ENCODE measurements at places on chromosomes 2 and 18.
A peak's percentile ranks its signal among the peaks of the same experiment; 100 is the strongest.

GRCh38 chr2:231380991-231381847 lies 14.3 kb upstream of the B3GNT7 start:
- DNase-seq: no peak

DNA sequence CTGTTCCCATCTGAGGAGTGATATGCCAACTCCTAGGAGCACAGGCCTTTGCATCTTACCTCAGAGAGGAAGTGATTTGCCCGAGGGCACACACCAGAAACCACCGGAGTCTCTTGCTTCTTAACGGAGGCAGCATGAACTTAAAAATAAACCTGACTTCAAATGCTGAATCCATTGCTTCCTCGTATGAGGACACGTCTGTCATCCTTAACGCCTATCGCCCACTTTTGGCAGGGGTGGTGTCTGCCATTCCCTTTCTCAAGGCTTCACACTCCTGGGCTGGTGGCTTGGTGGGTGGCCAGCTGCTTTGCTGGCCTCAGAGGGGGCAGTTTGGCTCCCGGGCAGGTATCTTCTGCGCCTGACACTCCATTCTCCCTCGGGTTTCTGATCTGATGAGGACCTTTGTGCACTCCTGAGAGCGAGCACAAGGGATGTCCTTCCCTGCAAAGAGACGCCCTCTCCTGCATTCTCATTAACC lies 1.1 kb upstream of the PREB start:
- DNase-seq: no peak

DNA sequence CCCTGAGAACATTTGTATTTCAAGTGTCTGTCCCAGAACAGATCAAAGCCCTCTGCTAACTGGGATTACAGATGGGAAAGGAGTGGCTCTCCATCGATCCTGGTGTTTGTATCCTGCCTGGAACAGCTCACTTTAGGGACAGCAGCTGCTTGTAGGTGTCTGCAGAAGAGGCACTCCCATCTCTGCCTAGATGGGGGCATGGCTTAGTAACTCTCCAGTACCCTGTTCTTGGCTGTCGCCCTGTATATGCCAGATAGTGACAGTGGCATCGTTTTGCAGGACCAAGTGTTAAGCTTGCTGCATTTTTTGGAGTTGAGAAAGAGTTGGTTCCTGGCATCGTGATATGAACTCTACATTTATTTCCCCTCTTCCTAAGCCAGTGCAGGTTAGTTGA lies 189.9 kb downstream of the SH3RF3 start:
- no peak for DNase-seq

DNA sequence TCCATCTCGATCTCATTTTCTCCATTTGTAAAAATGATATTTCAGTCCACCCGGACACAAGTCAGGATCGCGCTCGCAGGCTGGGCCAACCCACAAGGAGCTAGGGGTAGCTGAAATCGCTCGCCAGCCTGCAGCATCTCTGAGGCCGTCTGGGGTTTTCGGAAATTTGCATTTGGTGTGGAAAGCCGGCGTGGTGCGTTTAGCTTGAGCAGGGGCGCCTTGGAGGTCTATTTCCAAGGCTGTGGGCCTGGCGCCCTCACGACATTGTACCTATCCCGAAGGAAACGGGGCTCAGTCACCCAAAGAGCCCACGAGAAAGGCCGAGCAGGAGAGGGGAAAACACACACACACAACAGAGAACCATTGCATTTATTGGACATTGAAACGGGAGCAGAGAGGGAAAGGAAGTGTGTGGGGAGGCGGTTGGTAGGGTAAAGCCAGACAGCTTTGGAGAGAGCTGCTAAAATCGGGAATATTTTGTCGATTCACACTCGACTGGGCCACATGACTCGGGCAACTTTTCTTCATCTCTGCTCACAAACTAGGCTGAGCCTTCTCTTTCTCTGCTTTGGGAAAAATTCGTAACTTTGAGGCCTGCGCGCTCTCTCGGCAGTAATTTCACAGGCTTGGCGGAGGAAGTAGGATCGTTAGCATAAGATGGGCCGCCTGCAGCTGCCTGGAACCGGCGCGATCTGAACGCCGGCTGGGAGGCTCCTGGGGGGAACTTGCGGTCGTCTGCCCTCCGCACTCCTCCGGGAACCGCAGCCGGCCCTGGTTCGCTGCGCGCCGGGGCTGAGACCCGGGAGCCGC lies 1.1 kb upstream of the HOXD8 start:
- DNase-seq: no peak

DNA sequence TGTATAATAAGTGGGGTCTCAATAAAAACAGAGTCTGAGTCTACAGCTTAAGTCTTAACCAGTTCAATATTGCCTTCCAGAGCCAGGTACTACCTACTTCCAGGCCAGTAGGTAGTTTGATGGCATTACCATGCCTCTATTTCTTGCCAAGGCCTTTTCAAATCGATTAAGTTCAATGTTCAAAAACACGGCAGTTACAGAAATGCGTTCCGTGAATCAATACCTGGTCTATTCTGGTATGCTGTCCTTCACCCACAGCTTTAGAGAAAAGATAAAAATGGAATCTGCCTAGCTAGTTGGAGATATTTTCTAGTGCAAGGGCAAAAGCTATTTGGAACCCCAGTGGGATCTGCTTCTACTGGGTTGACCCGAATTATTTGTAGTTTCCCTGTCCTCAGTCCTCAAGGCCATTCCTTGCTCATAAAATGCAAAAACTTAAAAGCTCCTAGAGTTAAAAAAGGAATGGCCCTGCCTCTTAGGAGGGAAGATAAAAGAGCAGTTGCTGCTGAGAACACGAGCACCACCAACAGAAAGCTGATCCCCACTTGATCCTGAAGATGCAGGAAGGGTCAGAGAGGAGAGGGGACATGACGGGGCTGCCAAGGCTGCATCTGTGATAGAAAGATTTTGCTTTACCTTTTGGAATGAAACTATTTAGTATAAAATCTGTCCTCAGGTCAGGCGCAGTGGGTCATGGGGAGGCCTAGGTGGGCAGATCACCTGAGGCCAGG lies 109.6 kb upstream of the SCG2 start:
- no peak for DNase-seq

- no peak for DNase-seq
These were observed 191.8 kb downstream of the IKZF2 start for GRCh38 chr2:212959471-212960117.

- DNase-seq: no peak
These were observed 8.3 kb downstream of the ZDBF2 start for GRCh38 chr2:206282746-206283145.

- DNase-seq: peak; percentile 39
These were observed 12.8 kb upstream of the PLA2R1 start for GRCh38 chr2:160075171-160075570.
